ENCODE measurements at places on chromosomes 13 and 19.
A peak's percentile ranks its signal among the peaks of the same experiment; 100 is the strongest.

DNA sequence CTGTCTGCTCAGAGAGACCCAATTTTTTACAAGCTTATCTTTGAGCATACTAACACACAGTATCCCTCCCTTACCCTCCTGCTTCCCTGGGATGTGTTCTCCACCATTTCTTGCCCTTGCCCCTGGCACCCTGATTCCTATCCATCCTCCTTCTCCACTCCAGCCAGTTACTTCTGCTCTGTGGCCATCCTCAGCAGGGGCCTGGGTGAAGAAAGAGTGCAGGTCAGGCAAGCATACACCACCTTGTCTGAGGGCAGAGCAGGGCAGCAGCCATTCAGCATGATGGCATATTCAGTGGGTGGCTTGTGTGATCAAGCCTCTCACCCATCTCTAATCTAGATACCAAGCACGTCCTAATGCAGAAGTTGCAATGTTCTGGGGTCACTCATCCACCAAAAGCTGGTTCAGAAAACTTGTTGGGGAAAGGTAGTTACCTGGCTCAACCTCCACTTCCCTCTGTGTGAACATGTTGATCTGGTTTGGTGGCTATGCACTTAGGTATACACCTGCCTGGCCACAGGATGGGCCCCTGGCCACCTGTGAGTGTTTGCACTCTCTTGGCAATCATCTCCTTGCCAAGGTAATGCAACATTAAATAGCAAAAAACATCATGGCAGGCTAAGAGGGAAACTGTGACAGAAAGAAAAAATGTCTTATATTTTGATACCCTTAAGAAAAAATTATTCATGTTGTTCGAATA, 900.3 kb upstream of the MIR17HG start:
- DNase-seq, result no peak

DNA sequence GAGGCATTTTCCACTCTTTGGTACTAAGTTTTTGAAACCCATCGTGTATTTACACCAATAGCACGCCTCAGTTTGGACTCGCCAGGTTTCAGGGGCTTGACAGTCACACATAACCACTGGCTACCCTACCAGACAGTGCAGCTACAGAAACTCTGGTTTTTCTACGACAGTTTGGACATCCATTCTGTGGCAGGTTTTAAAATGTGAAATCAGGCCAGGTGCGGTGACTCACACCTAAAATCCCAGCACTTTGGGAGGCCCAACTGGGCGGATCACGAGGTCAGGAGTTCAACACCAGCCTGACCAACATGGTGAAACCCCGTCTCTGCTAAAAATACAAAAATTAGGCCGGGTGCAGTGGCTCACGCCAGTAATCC, 13.2 kb downstream of the KDELR1 start:
- no peak for DNase-seq

GRCh38 chr13:112754281-112755025, 64.6 kb downstream of the ATP11A start:
- DNase-seq, result no peak

- no peak for DNase-seq
These were observed 56.4 kb downstream of the KLF12 start for GRCh38 chr13:74077792-74078191.

GRCh38 chr13:72726726-72727416, 558 bp downstream of the MZT1 start:
- peak; percentile 68 for DNase-seq

DNA sequence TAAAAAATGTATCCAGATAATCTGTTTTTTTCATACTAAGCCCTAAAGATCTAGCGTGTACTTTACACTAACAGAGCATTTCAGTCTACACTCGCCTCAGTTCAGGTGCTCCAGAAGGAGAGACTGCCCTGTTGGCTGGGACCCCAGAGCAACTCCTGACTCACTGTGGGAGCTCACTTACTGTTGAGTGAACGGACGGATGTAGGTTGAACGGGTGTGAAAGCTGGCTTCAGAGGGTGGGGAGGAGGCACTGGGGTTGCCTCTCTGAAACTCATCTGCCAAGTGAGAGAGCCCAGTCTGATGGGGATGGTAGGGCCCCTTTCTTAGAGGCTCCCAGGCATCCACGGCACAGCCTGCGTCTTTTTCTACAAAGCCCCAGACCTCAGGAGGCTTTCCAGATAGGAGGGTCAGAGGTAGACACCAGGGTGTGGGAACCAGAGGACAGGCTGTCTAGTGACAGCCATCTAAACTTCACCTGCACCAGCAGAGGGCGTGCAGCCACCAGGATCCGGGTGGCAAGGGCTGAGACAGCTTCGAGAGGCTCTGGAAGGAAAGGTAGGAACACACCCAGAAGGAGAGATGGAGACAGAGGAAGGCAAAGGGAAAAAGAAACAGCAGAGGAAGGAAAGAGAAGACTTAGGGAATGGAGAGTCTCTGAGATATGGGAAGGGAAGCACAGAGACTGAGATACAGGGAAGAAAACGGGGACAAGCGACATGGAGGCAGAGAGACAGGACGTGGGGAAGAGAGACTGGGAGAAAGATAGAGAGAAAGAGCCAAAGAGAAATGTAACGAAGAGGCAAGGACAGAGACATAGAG, 3.7 kb downstream of the KASH5 start:
- DNase-seq, result peak; percentile 61

GRCh38 chr19:15417699-15418098, 1.1 kb downstream of the AKAP8L start:
- DNase-seq, result no peak

- no peak for DNase-seq
These were observed 8.9 kb upstream of the TMEM160 start for GRCh38 chr19:47057328-47057727.

DNA sequence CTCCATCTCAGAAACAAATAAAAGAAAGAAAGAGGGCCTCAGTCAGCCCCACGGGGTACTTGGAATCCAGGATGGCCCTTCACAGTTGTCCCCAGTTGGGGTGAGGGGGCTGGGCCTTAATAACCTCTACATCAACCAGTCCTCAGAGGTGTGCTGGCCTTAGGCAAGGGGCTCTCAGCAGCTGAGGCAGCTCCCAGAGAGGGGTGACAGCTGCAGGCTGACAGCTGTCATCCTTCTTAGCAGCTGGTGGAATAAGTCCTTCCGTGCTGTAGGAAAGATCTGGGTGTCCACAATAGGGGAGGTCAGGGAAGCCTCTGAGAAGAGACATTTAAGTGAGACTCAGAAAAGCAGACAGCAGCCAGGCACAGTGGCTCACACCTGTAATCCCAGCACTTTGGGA, 7.4 kb downstream of the BCAM start:
- no peak for DNase-seq

- DNase-seq, result no peak
These were observed 217.5 kb upstream of the MAB21L1 start for GRCh38 chr13:35694031-35694430.

DNA sequence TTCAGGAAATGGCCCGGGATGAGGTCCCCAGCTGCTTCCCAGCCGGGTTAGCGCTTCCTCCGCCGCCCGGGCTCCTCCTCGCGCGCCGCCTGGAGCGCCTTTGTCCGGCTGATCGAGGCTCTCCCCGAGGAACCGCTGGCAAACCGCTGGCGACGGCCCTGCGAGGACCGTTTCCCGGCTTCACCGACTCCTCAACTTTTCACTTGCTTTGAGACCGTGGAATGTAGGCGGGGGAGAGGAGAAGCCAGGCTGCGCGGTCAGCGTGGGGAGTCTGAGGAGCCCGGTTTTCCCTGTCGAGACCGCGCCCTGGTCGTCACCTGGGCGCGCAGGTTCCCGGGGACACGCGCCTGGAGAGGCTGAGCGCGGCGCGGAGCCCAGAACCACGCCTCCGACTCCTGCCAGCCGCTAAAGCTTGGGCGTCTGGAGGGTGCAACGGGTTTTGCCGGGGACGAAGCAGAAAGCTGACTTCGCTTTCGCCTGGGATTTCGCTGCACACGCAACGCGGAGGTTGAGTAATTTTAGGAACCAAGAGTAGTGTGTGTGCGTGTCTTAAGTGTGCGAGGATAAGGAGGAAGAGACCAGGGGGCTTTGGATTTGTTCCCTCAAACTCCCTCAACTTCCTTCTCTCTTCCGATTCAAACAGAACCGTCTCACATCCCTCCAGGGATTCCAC, 7.3 kb upstream of the DGKH start:
- peak; percentile 77 for DNase-seq

- DNase-seq, result no peak
These were observed 64.2 kb downstream of the SOX1 start for GRCh38 chr13:112131081-112131712.

- no peak for DNase-seq
These were observed 283.4 kb downstream of the DACH1 start for GRCh38 chr13:71583581-71583980.

DNA sequence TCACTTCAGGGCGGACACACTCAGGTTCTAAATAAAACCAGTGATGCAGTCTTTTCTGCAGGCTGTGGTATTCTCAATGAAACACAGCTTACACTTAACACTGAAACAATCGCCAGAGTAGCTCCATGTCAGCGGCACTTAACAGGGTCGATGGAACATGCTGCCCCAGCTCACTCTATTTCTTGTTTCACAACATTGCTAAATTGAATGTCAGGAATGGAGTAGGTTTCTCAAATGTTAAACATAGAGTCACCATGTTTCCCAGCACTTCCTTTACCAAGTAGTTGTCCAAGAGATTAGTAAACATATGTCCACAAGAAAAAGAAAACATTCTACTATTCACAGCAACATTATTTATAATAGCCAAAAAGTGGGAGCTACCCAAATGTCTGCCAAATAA, 306.9 kb downstream of the SLITRK6 start:
- no peak for DNase-seq

- DNase-seq, result no peak
These were observed 52.7 kb upstream of the RFXAP start for GRCh38 chr13:36766295-36766694.

Measured in inflammatory macrophage (primary cell).